T-helper 9 cell (primary cell): ENCODE measurements at places on chromosomes 2 and 18.

- DNase-seq: no peak
Measured at GRCh38 chr18:10022365-10022764, 108.5 kb downstream of the VAPA start.

GRCh38 chr2:231780123-231780908 is 766 bp downstream of the PDE6D start:
- no peak for DNase-seq

GRCh38 chr2:118665784-118666529 is 181.5 kb downstream of the EN1 start:
- no peak for DNase-seq

DNA sequence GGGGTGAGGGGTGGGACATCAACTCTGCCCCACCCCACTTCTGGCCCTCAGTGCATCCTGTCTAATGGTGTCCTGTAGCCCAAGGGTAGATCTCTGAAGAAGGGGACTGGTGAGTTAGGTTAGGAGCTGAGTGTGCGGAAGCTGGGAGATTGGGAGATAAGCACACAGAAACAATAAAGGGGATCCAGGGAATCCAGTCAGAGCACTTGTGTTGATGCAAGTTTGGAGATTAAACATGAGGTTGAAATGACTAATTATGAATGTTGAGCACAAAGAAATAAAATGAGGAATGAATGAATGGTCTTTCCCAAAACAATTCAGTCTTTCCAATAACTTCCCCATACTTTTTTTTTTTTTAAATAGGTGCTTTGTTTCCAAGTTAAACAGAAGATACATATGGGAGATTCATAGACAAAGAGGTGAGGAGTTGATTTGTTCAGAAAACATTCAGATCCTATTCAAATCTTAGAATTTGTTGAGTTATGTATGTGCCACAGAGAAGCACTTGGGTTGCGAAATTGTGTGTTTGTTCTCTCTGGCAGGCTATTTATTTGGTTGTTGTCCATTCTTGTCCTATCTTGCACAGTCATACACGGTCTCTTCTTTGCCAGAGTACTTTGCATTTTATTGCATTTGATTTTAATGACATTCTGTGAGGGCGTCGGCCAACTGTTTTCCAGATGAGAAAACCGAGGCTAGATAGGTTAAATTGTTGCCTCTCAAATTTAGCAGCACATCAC is 31.6 kb upstream of the NABP1 start:
- DNase-seq: no peak

- DNase-seq: no peak
Measured at GRCh38 chr2:168565112-168565511, 109.0 kb downstream of the CERS6 start.

- no peak for DNase-seq
Measured at GRCh38 chr2:110662560-110662959, 15.3 kb downstream of the BUB1 start.
